Stimulated activated CD4-positive, alpha-beta T cell treated with anti-CD3 and anti-CD28 coated beads, TNF-alpha, amount 100 ng/mL, for 1 hour (primary cell): ENCODE measurements at places on chromosomes 3 and 15.

GRCh38 chr3:100953103-100953502 lies 40.1 kb downstream of the ABI3BP start:
- DNase-seq = no peak

GRCh38 chr15:95557226-95558046 lies 773.1 kb upstream of the NR2F2 start:
- DNase-seq = no peak

DNA sequence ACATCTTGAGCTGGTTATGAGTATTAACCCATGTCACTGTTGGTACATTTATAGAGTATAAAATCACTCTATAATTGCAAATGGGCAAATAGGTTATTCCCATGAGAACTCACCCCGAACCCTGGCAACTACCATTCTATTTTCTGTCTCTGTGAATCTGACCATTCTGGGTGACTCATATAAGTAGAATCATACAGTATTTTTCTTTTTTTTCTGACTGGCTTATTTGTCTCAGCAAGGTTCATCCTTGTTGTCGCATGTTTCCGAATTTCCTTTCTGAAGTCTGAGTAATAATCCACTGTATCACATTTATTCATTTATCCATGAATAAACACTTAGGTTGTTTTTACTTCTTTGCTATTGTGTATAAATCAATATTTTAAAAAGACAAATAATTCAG lies 59.9 kb upstream of the CHRM5 start:
- DNase-seq = no peak

DNA sequence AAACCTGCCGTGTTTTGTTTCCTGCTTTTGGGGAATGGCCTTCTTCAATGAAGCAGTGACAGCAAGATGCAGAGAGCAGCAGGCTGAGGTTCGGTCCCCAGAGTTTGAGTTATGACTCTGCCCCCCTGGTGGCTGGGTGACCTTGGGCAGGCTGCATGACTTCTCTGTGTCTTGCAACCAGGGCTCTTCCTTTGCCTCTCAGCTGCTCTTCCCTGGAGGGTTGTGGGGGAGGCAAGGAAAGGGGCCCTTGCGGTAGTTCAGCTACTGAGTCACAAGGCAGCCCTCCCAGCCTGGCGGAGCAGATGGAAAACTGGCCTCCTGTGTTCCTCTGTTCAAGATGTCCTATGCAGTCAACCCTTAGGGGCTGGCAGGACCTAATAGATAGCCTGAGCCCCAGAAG lies 17.1 kb downstream of the CTXND1 start:
- DNase-seq = no peak

- no peak for DNase-seq
These were observed 217.3 kb upstream of the GOLIM4 start for GRCh38 chr3:168312984-168313383.

GRCh38 chr3:14523792-14524191 lies 16.4 kb downstream of the GRIP2 start:
- DNase-seq = no peak

- no peak for DNase-seq
These were observed 122.4 kb downstream of the SMAD6 start for GRCh38 chr15:66824424-66824823.

DNA sequence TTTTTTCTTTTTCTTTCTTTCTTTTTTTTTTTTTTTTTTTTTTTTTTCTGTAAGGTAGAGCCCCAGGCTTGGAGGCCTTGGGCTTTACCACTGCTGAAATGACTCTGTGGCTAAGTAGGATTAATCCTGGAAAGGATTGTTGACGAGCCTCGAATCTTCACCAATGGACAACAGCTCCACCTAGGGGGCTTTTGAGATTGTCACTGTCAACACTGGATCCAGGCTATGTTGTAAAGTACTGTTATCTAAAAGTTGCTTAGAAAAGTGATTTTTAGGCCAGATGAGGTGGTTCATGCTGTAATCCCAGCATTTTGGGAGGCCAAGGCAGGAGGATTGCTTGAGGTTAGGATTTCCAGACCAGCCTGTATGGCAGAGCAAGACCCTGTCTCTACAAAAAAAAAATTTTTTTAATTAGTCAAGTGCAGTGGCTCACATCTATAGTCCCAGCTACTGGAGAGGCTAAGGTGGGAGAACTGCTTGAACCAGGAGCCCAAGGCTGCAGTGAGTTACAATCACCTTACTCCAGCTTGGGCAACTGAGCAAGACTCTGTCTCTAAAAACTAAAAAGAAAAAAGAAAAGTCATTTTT lies 41.6 kb downstream of the KLHL18 start:
- no peak for DNase-seq

DNA sequence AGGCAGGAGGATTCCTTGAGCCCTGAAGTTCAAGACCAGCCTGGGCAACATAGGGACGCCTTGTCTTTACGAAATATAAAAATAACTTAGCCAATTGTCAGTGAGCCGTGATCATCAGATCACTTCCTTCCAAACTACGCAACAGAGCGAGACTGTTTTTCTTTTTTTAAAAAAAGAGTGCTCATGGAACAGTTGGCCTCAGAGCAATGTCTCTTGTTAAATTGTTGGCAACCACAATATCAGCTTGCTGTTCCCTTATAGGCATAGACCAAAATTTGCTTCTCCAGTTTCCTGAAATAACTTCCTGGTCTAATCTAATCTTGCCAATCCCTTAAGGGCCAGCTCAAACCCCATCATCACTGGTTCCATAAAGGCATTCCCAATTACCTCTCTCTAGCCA lies 93.3 kb upstream of the SLC4A7 start:
- DNase-seq = no peak

DNA sequence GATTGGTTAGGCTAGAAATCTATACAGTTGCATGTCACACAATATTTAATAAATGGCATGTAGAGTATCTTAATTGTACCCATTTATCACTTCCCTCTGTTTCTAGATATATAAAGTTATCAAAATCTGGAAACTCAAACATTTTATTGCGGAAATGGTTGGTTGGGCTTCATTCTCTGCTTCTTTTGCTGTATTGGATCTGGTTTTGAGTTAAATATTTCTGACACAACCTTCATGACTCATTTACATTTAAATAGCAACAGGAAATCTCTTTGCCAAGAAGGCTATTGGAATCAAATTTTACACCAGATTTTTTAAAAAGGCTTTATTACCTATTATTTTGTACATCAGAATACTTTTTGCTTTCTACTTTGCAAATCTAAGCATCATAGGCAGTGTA lies 153.8 kb downstream of the EBLN2 start:
- no peak for DNase-seq

GRCh38 chr15:39139431-39140059 lies 441.3 kb upstream of the THBS1 start:
- DNase-seq = no peak

- no peak for DNase-seq
These were observed 235.8 kb upstream of the TMCO5A start for GRCh38 chr15:37698679-37699078.

DNA sequence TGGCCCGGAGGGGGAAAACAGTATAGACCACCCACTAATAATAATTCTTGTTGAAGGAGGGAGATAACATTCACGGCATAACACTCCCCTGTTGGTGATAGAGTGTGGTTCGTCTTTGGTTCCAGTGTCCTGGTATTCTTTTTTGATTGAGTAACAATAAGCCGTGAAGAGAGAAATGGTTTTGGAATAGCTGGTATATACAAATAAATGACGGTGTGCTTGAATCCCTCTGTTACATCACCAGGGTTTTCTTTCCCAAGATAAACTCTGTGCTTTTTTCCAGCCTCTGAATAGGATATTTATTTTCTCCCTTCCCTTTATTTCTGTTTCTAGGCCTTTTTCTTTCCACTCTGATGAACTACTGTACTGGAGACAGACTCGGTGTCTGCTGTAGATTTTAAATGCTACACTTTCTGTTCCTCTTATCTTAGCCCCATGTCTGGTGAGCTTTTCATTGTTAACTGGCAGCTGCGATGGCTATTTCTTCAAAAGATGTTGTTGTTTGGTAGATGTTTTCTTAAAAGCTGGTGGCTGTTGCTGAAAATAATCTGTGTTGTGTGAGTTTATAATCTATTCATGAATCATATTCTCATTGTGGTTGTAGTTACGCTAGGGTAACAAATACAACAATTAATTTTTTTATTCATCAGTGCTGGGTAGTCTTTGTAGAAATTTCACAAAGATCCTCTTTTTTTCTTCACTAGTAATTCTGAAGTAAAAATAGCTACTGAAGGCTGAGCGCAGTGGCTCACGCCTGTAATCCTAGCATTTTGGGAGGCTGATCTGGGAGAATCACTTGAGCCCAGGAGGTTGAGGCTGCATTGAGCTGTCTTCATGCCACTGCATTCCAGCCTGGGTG lies 15.5 kb upstream of the SCAANT1 start:
- no peak for DNase-seq

GRCh38 chr15:101177866-101178265 lies 74.0 kb downstream of the CHSY1 start:
- DNase-seq = no peak

DNA sequence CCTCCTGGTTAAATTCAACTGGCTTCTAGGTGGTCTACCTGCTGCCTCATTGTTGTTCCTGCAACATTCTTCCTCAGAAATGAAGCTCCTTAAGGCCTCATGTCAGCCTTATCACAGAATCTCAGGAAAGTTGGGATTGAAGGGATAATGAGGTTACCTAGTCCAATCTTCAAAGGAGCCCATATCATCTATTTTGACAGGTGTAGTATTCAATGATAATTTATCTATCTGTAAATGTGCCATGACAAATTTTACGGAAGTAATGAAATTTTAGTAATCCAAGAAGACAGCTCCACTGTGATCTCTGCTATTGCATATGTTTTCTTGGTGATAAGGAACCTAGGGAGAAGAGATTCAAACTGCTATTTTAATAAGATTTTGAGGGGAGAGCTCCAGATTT lies 973.8 kb downstream of the ROBO2 start:
- DNase-seq = no peak

- DNase-seq = no peak
These were observed 112.9 kb downstream of the CORO2B start for GRCh38 chr15:68691705-68692104.

DNA sequence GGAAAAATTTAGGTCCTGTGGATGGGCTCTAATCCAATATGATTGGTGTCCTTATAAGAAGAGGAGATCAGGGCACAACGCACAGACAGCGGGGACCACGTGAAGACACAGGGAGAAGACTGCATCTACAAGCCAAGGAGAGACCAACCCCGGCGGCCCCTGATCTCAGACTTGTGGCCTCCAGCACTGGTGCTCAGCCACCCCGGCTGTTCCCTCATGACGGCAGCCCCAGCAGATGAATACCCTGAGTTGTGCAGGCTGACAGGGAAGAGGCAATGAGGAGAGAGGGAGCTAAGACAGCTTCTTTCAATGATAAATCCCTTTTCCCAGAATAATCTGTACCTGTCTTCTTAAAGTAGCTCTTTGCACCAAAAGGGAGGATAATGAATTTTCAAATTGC lies 33.3 kb upstream of the CGNL1 start:
- no peak for DNase-seq

DNA sequence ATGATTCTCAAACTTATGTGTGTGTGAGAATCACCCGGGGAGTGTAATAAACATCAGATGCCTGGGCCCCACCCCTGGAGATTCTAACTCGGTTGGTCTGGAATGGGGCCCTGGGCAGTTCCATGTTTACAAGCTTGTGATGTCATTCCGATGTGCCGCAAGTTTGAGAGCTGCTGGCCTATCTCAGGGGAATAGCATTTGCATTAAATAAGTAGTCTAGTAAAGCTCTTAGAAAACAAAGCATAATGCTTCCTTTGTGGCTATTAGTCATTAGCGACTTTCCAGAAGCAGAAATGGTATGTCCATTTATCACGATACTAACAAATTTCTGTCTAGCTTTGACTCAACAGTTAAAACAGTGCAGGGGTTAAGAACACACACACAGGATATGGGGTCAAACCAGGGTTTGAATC lies 20.9 kb downstream of the PGBD4 start:
- no peak for DNase-seq

DNA sequence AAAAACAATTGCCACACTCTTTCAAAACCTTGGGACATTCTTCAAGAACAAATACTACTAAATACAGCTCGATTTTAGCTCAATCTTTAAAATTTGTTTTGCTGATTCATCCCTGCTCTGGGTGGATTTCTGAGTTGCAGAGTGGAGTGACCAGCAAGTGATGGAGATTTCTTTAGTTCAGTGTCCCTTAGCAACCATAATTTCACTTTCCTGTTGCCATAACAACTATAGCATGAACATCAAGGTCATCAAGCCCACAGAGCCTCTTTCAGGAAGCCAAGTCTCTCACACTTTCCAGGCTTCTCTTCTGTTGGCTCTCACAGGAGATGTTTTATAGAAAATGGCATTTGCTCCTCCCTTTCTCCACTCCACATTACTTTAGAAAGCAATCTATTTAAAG lies 597.2 kb upstream of the ADAMTS9 start:
- no peak for DNase-seq

DNA sequence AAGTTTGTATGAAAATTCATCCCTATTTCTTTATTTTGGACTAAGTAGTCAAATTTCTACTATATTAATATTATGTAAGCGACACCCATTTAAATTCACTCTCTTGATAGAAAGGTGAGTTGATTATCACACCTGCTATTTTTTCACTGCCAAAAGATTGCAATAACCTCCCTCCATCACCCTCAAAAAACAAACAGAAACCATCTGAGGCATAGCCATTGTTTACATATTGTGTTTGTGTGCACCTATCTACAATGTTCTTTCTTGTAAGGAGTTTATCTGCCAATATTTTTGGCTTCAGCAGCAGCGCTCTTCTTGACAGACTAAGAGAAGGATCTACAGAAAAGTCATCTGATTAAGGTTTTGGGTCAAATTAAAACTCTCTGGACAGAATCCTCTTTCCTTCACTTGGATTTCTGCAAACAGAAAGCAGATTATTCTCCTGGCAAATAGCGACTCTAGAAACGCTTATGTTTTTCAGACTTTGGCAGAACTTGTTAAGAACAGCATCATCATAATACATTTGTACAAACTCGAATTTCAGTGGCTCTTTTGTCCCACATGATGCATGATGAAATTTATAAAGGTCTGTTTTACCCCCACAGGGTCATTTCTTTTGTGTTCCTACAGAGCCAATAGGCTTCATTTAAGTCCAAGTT lies 48.6 kb downstream of the KCNMB2 start:
- DNase-seq = no peak

DNA sequence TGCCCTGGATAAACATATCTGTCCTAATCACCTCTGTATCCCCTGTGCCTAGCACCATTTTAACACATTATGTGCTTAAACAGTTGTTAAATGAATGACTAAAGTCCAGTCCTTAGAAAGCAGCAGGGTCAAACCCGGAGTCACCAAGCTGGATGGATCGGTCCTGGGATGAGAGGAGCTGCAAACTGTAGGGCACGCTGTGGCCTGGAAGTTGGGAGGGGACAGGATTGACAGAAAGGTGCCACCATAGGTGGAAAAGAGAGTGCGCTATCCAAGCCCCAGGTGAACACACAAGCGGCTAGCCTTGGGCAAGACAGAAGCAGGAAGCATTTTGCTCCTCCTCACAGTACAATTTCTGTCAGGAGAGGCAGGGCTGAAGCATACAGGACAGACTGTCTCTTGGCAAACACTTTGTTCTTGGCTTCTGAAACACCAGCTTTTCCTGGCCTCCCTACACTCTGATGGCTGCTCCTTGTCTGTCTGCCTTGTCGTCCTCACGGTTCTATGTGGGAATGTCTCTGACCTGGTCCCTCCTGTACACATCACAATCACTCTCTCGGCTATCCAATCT lies 48.4 kb upstream of the KY start:
- DNase-seq = no peak

GRCh38 chr3:12014613-12015012 lies 10.4 kb downstream of the SYN2 start:
- no peak for DNase-seq
